ENCODE measurements at places on chromosomes 4 and X. TPM values are rescaled to one million over a fixed set of nuclear protein-coding genes. Genes with fewer than 3 reads are reported as not detected.

The ARL9 gene
- 5.9 TPM for polyA plus RNA-seq

The PABPC1L2B gene
- 0.73 TPM for polyA plus RNA-seq

The KCNIP4 gene
- not detected for polyA plus RNA-seq

The ARL13A gene
- polyA plus RNA-seq = 13.2 TPM

- H3K4me1 ChIP-seq = no peaks in the 10 kb centered on the region
- H3K36me3 ChIP-seq = no peaks in the 10 kb centered on the region
- no peak for DNase-seq
- no peaks in the 10 kb centered on the region for H3K27me3 ChIP-seq
Observed at GRCh38 chr4:150394046-150394445, 187.9 kb upstream of the MAB21L2 start.

DNA sequence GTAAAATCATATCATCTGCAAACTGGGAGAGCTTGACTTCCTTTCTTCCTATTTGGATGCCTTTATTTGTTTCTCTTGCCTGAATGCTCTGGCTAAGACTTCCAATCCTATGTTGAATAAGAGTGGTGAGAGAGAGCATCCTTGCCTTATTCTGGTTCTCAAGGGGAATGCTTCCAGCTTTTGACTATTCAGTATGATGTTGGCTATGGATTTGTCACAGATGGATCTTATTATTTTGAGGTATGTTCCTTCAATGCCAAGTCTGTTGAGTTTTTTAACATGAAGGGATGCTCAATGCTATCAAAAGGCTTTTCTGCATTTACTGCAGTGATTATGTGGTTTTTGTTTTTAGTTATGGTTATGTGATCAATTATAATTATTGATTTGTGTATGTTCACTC is 2144.6 kb upstream of the TENM3 start:
- no peak overlapping the region for H3K4me3 ChIP-seq
- H3K27me3 ChIP-seq = no peaks in the 10 kb centered on the region
- no peak for DNase-seq
- H3K36me3 ChIP-seq = no peaks in the 10 kb centered on the region
- H3K4me1 ChIP-seq = no peaks in the 10 kb centered on the region
- H3K27ac ChIP-seq = no peak overlapping the region

- no peaks in the 10 kb centered on the region for H3K27me3 ChIP-seq
- no peak for DNase-seq
- no peak overlapping the region for H3K4me3 ChIP-seq
Observed at GRCh38 chr4:676871-677235, 2.5 kb downstream of the MYL5 start.

GRCh38 chr4:168128601-168129000 is 36.3 kb downstream of the ANXA10 start:
- H3K4me1 ChIP-seq = no peaks in the 10 kb centered on the region
- no peaks in the 10 kb centered on the region for H3K36me3 ChIP-seq
- no peak overlapping the region for H3K27ac ChIP-seq
- H3K27me3 ChIP-seq = no peaks in the 10 kb centered on the region
- DNase-seq = no peak
- no peak overlapping the region for H3K4me3 ChIP-seq

DNA sequence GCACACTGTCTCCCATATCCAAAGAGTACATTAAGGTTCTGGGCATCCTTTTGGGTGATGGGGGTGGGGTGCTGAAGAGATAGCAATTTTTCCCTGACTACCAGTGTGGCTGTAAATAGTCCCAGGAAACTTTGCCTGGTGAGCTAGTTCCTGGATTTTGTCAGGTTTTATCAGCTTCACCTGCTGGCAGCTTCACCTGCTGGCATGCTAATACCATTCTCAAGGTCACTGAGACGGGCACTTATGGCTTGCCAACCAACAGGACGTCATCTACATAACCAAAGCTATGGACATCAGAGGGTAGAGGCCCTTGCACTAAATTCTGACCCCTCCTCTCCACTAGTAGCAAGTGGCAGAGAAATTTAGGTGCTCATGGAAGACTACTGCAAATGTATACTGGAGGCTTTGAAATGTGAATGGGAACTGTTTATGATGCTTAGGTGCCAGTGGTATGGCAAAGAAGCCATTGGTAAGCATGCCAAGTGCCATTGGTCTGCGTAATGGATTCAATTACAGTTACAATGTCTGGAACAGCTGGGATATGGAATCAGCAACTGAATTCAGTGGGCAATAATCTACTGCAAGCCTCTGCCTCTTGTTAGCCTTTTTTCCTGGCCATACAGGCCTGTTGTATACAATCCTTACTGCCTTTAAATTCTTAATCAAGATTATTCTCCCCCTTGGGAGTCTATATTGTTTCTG is 71.6 kb upstream of the SH3RF1 start:
- no peak for DNase-seq
- no peak overlapping the region for H3K4me3 ChIP-seq
- H3K4me1 ChIP-seq = no peaks in the 10 kb centered on the region
- no peaks in the 10 kb centered on the region for H3K36me3 ChIP-seq
- H3K27ac ChIP-seq = no peak overlapping the region

- H3K4me1 ChIP-seq = no peaks in the 10 kb centered on the region
- H3K36me3 ChIP-seq = no peaks in the 10 kb centered on the region
- H3K4me3 ChIP-seq = no peak overlapping the region
- no peak overlapping the region for H3K27ac ChIP-seq
- no peaks in the 10 kb centered on the region for H3K27me3 ChIP-seq
- DNase-seq = no peak
Observed at GRCh38 chrX:802846-803245, 172.3 kb downstream of the SHOX start.

- H3K27ac ChIP-seq = no peak overlapping the region
- no peaks in the 10 kb centered on the region for H3K36me3 ChIP-seq
- no peak for DNase-seq
Observed at GRCh38 chrX:79139446-79139845, 5.0 kb upstream of the GPR174 start.

- H3K4me3 ChIP-seq = no peak overlapping the region
- no peaks in the 10 kb centered on the region for H3K36me3 ChIP-seq
- H3K27me3 ChIP-seq = no peaks in the 10 kb centered on the region
- H3K27ac ChIP-seq = no peak overlapping the region
- H3K4me1 ChIP-seq = no peaks in the 10 kb centered on the region
- no peak for DNase-seq
Observed at GRCh38 chrX:133323431-133323830, 91.9 kb downstream of the GPC4 start.

- H3K4me1 ChIP-seq = no peaks in the 10 kb centered on the region
- H3K36me3 ChIP-seq = no peaks in the 10 kb centered on the region
- H3K4me3 ChIP-seq = no peak overlapping the region
- H3K27ac ChIP-seq = no peak overlapping the region
Observed at GRCh38 chr4:112410364-112410763, 105.6 kb downstream of the NEUROG2 start.

DNA sequence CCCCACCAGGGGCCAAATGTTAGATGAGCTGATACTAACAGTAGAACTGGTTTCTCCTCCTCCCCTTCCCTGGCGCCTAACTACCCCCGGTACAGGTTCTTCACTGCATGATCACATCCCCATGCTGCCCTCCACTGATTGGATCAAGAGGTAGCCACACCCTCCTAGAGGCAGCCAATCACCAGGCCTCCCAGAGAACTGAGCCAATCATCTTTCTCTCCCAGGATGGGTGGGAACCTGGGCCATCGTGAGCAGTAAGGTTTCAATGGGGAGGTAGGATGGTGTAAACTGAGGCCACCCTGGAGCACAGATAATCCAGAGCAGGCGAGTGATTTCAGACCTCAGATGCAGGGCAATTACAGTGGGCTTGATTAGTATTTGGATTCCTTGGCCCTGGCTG is 64.2 kb downstream of the PPP2R2C start:
- no peak overlapping the region for H3K27ac ChIP-seq
- DNase-seq = peak; percentile 70
- H3K36me3 ChIP-seq = no peaks in the 10 kb centered on the region
- H3K4me1 ChIP-seq = no peaks in the 10 kb centered on the region

DNA sequence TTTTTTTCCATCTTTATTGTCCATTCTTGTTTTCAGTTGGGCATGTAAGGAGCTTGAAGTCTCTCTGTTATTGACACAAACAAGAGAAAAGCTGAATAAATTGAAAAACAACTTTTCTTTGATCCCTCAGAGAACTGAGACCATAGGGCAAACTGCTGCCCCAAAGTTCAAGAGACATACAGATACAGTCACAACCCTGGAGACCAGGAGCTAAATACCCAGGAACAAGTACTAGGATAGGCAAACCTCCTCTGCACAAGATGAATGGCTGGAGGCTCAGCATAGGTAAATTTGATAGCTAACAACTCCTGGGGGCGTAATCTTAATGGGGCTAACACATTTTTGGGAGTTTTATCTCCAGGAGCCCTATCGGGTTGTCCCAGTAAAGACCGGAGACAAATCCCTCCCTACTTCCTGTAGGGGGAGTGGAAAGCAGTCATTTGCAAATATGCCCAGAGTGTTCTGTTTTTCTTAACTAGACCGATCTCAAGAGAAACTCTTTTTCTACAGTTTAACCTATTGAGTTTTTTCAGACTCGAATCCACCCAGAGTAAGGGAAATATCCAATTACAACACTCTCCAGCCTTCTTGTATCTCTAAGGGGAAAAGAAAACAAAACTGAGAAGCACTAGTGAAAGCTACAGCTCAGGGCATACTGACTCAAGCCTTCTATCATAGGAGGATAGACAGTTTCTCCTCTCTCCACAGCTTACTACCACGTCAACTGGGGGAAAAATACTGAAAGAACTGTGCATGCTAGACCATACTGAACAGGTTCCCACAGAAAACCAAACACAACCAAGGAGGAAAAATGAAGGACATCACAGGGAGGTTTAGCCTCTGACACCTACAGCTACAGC is 23.1 kb downstream of the MAGEA8 start:
- no peak overlapping the region for H3K27ac ChIP-seq
- no peak for DNase-seq
- no peak overlapping the region for H3K4me3 ChIP-seq
- H3K36me3 ChIP-seq = no peaks in the 10 kb centered on the region
- H3K27me3 ChIP-seq = no peaks in the 10 kb centered on the region

GRCh38 chr4:171031338-171031737 is 781.9 kb upstream of the GALNTL6 start:
- no peak for DNase-seq
- no peaks in the 10 kb centered on the region for H3K4me1 ChIP-seq
- H3K4me3 ChIP-seq = no peak overlapping the region
- H3K36me3 ChIP-seq = no peaks in the 10 kb centered on the region
- H3K27me3 ChIP-seq = no peaks in the 10 kb centered on the region

GRCh38 chr4:1563241-1563640 is 120.9 kb downstream of the FAM53A start:
- peaks cover 4% of the 10 kb centered on the region for H3K4me1 ChIP-seq
- no peaks in the 10 kb centered on the region for H3K36me3 ChIP-seq
- no peaks in the 10 kb centered on the region for H3K27me3 ChIP-seq
- no peak for DNase-seq
- no peak overlapping the region for H3K4me3 ChIP-seq
- H3K27ac ChIP-seq = no peak overlapping the region

GRCh38 chrX:7219153-7219705 is 71.3 kb upstream of the PUDP start:
- H3K27ac ChIP-seq = no peak overlapping the region
- no peak for DNase-seq
- H3K4me1 ChIP-seq = no peaks in the 10 kb centered on the region
- no peak overlapping the region for H3K4me3 ChIP-seq

DNA sequence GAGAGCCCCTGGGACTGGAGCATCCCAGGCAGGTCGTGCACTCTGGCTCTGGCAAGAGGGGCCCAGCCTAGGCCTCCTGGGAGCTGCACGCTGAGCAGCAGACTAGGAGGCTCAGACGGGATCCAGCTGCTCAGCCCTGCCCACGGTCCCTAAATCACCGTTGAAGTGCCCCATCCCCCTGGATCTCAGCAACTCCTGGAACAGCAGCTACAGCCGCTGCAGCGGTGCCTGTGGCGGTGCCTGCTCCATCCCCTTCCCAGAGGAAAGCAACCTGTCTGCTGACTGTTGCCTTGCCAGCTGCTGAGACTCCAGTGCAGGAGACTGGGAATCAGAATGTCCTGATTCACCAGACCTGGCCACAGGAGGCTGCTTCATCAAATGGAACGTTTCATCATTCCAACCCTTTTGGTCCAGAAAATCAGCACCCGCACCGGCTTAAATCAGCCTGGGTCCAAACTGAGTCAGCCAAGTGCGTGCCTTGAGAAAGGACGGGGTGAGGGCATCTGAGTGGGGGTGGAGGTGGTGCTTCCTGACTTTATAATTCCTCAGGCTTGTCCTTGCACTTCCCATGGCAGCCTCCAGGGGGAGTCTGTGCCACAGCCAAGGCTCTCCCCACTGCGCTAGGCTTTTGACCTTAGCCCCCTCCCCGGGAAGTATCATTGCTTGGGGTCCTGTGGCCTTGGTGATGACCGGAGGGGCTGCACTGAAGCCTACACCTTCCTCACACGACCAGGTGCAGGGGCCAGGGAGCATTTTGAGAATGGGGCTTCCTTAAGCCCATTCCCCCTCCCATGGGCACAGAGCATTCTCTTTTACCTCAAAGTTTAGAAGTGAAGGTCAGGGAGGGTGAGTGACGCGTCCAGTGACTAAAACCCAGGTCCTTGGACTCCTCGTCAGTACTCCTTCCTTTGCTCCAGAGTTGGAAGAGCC is 6.5 kb downstream of the ZNF185 start:
- H3K4me3 ChIP-seq = no peak overlapping the region
- DNase-seq = peak; percentile 63
- H3K36me3 ChIP-seq = no peaks in the 10 kb centered on the region

DNA sequence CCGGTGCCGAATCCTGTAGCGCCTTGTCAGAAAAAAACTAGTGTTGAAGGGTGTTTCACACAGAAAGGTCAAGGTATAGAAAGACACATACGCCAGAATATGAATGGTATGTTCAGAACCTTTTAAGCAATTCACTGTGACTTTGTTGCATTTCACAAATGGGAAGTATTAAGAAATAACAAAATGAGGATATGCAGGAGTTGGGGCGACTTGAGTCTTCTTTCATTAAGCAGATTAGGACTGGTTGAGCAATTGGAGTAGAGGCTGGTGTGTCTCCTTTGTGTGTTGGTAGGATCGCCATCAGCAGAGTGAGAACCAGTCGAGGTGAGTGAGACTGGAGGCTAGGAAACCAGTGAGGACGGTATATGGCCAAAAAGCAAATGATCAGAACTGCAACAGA is 1454.5 kb upstream of the TENM3 start:
- no peak for DNase-seq
- H3K27me3 ChIP-seq = no peaks in the 10 kb centered on the region
- no peaks in the 10 kb centered on the region for H3K36me3 ChIP-seq
- H3K27ac ChIP-seq = no peak overlapping the region

- no peaks in the 10 kb centered on the region for H3K27me3 ChIP-seq
- no peak overlapping the region for H3K4me3 ChIP-seq
- DNase-seq = no peak
- H3K27ac ChIP-seq = no peak overlapping the region
- no peaks in the 10 kb centered on the region for H3K36me3 ChIP-seq
Observed at GRCh38 chr4:85548116-85548515, 73.2 kb downstream of the ARHGAP24 start.

- no peaks in the 10 kb centered on the region for H3K36me3 ChIP-seq
- no peak overlapping the region for H3K4me3 ChIP-seq
- peaks cover 3% of the 10 kb centered on the region for H3K4me1 ChIP-seq
- H3K27me3 ChIP-seq = no peaks in the 10 kb centered on the region
Observed at GRCh38 chr4:1771555-1772305, 21.4 kb upstream of the FGFR3 start.

- H3K4me1 ChIP-seq = no peaks in the 10 kb centered on the region
- no peaks in the 10 kb centered on the region for H3K36me3 ChIP-seq
- no peak overlapping the region for H3K4me3 ChIP-seq
- DNase-seq = no peak
Observed at GRCh38 chr4:54958236-54958635, 167.2 kb downstream of the KDR start.

GRCh38 chrX:21745756-21746155 is 12.2 kb downstream of the SMPX start:
- H3K27ac ChIP-seq = no peak overlapping the region
- peak; percentile 51 for DNase-seq
- no peak overlapping the region for H3K4me3 ChIP-seq
- no peaks in the 10 kb centered on the region for H3K4me1 ChIP-seq

- no peaks in the 10 kb centered on the region for H3K36me3 ChIP-seq
- H3K27me3 ChIP-seq = no peaks in the 10 kb centered on the region
- H3K4me1 ChIP-seq = no peaks in the 10 kb centered on the region
- DNase-seq = no peak
Observed at GRCh38 chr4:174930895-174931294, 12.7 kb downstream of the ADAM29 start.

Measured in testis (tissue), 5 donors.